ENCODE measurements at places on chromosomes 3 and 15.

DNA sequence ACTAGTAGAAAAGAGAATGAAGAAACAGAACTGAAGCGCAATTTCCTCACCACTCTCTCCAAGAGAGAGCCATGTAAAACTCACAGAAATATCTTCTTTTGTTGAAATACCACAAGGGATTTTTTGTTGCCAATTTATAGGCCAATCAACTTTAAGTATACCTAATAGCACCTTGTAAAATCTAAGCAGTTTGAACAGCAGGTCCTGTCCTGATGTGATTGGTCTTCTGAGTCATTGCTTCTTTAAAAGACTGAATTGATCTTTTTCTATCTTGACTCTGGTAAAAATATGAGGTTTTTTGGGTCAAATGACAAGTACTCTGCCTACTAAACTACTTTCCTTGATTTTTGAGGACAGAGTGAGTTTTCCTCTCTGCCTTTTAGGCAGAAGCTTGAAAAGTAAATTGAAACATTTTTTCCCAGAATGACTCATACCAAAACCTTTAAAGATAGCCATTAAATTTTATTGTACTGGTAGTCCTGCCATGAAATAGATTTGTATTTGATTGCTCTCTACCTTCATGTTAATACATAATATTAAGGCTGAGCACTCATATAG is 343.9 kb upstream of the CBLB start:
- no peak for DNase-seq

- no peak for DNase-seq
Measured at GRCh38 chr3:143627336-143627735, 220.9 kb downstream of the SLC9A9 start.

GRCh38 chr15:59104602-59104911 is 389 bp upstream of the CCNB2 start:
- no peak for DNase-seq

- no peak for DNase-seq
Measured at GRCh38 chr3:191476066-191476772, 15.3 kb downstream of the PYDC2 start.

DNA sequence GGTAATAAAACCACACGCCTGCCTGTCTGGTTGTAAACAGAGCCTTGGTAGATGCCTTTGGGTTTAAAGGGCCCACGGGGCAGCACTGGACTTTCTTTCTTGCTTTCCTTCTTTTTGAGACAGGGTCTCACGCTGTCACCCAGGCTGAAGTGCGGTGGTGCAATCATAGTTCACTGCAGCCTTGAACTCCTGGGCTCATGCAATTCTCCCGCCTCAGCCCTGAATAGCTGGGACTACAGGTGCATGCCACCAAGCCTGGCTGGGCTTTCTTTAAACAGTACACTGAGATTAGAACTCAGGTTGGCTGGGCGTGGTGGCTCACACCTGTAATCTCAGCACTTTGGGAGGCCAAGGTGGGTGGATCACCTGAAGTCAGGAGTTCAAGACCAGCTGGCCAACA is 42.2 kb downstream of the POC1A start:
- DNase-seq = no peak

DNA sequence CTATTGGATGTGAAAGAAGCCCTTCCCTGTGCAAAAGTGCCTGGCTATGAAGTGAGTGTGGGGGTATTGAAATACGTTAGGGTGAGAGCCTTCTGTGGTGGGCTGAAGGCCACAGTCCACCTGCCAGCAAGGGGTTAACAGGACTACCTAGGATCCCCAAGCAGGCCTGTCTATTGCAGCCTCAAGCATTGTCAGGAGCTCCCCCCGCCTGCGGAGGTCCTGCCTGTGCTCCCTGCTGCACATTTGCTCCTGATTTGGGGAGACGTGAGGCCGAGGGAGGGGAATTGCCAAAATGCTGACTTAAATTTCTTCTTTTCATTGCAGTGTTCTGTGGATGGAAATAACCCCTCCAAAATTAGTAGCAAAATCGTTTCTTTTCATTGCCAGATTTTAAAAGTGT is 56.2 kb downstream of the GABRG3 start:
- DNase-seq = no peak

GRCh38 chr3:135973841-135974240 is 8.3 kb downstream of the PPP2R3A start:
- DNase-seq = no peak

- no peak for DNase-seq
Measured at GRCh38 chr3:38548154-38548931, 52.2 kb downstream of the EXOG start.

GRCh38 chr3:65854606-65855304 is 184.0 kb downstream of the MAGI1 start:
- DNase-seq = no peak

GRCh38 chr3:47379411-47379899 is 1.4 kb upstream of the PTPN23 start:
- no peak for DNase-seq

Data from CD14-positive monocyte (primary cell).